Keratinocyte (primary cell): ENCODE measurements at places on chromosomes 11 and 22. TPM values are rescaled to one million over a fixed set of nuclear protein-coding genes. Genes with fewer than 3 reads are reported as not detected.

Gene TYR
- 0.03 TPM in 1 of 3 replicates, not detected in the others for polyA plus RNA-seq

Gene LYVE1
- not detected in 3 replicates for polyA plus RNA-seq

Gene APOBEC3C
- polyA plus RNA-seq: 25.6 to 54.9 TPM (median 34.7 TPM) in 3 replicates

DNA sequence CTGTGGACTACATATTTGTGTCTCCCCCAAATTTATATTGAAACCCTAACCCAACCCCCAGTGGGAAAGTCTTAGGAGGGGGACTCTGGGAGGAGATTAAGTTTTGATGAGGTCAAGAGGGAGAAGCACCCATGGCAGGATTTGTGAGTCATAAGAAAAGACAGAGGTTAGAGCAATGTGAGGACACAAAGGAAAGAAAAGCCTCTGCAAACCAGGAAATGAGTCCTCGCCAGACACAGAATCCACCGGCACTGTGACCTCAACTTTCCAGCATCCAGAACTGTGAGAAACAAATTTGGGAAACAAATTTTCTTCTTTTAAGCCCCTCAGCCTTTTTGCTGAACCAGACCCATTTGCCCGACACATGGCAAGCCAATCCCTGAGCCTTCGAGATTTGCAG, 397.0 kb downstream of the NTM start:
- no peak for DNase-seq

DNA sequence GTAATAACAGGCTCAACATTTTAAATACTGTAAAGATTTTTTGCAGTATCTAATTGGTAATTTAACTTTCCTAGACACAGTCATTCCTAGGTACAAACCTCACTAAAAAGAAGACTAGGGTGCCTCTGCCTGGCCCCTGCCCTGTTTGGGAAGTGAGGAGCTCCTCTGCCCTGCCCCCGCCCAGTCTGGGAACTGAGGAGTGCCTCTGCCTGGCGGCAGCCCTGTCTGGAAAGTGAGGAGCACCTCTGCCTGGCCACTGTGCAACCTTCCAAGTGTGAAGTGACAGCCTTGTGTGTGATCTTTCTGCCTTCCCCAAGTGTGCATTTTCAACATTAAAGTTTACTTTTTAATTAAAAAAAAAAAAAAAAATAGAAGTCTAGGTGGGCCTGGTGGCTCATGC, 4.2 kb downstream of the CHORDC1 start:
- no peak for DNase-seq

- no peak for DNase-seq
Observed at GRCh38 chr22:37045958-37046357, 5.6 kb upstream of the KCTD17 start.

- no peak for DNase-seq
Observed at GRCh38 chr11:6889835-6890234, 2.5 kb downstream of the OR2D2 start.

- no peak for DNase-seq
Observed at GRCh38 chr22:18073467-18073866, 4.3 kb upstream of the PEX26 start.
